ENCODE measurements at places on chromosomes 2 and 18. TPM values are rescaled to one million over a fixed set of nuclear protein-coding genes. Genes with fewer than 3 reads are reported as not detected.

PIKFYVE gene
- total RNA-seq = 9.3 TPM

SAG gene
- not detected for total RNA-seq

LIMS3 gene
- total RNA-seq = 0.81 TPM

ZAP70 gene
- total RNA-seq = not detected

AGAP1 gene
- total RNA-seq = 9.0 TPM

TET3 gene
- total RNA-seq = 5.9 TPM

KLHL41 gene
- total RNA-seq = under 0.01 TPM

SLC23A3 gene
- under 0.01 TPM for total RNA-seq

FSHR gene
- total RNA-seq = not detected

DES gene
- total RNA-seq = 30.6 TPM

GCC2 gene
- total RNA-seq = 4.2 TPM

GALR1 gene
- total RNA-seq = not detected

IL1B gene
- 0.49 TPM for total RNA-seq

GREB1L gene
- total RNA-seq = 4.1 TPM

ZNF532 gene
- 31.8 TPM for total RNA-seq

ENOSF1 gene
- total RNA-seq = 27.3 TPM

LRRTM1 gene
- total RNA-seq = 0.13 TPM

ATG16L1 gene
- total RNA-seq = 27.9 TPM

C2orf49 gene
- 4.7 TPM for total RNA-seq

MYO3B gene
- total RNA-seq = not detected

SP140 gene
- total RNA-seq = 0.25 TPM

LAMA3 gene
- 45.0 TPM for total RNA-seq

CMPK2 gene
- total RNA-seq = 1.1 TPM

SERPINB12 gene
- total RNA-seq = not detected

ICA1L gene
- total RNA-seq = 3.7 TPM

EGR4 gene
- not detected for total RNA-seq

VWC2L gene
- total RNA-seq = not detected

MYL12A gene
- 668 TPM for total RNA-seq

LCT gene
- total RNA-seq = not detected

PPP1CB gene
- total RNA-seq = 83.0 TPM

LYG2 gene
- not detected for total RNA-seq

ANKRD30B gene
- not detected for total RNA-seq

HOXD13 gene
- not detected for total RNA-seq

TMEM198 gene
- total RNA-seq = 5.1 TPM

SELENOI gene
- total RNA-seq = 13.0 TPM

NOSTRIN gene
- not detected for total RNA-seq

MYO5B gene
- total RNA-seq = 24.6 TPM

SLC14A1 gene
- total RNA-seq = 0.38 TPM

IL1F10 gene
- total RNA-seq = not detected

ATP6V1C2 gene
- total RNA-seq = not detected

ALPI gene
- total RNA-seq = not detected

ZSWIM2 gene
- not detected for total RNA-seq

SPP2 gene
- total RNA-seq = not detected
